ENCODE measurements at places on chromosomes 11 and 22. TPM values are rescaled to one million over a fixed set of nuclear protein-coding genes. Genes with fewer than 3 reads are reported as not detected.

GRCh38 chr22:30776476-30776875, 81.8 kb downstream of the OSBP2 start:
- no peak for DNase-seq

DNA sequence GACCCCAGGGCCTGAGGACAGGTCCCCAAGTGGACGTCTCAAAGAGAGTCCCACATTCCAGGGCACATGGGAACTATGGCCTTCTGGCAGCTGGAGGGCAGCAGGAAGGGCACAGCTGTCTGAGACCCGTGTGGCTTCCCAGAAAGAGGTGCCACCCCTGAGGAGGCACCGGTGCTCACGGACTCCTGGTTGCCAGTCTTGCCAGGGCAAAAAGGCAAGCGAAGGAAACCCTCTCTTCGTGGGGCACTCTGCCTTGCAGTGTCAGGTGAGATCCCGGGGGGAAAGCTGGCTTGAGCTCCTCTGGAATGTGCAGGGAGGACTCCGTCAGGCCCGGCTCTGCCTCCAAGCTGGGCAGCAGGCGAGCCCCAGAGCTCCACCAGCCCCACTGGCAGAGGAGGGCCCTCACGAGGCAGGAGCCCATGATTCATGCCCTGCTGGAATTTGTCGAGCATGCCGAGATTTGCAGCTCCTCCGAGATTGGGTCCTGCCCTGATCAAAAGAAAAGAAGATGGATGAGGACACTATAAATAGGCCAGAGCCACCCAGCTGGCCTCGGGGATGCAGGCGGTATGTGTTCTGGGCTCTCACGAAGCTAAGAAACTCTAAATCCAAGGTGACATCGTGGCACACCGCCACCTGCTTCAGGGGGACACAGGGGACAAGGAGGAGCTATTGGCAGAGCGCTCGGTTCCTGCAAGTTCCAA, 9.9 kb upstream of the CELSR1 start:
- DNase-seq = peak; percentile 91

- DNase-seq = no peak
These were observed 14.0 kb downstream of the IGLL1 start for GRCh38 chr22:23565915-23566704.

DNA sequence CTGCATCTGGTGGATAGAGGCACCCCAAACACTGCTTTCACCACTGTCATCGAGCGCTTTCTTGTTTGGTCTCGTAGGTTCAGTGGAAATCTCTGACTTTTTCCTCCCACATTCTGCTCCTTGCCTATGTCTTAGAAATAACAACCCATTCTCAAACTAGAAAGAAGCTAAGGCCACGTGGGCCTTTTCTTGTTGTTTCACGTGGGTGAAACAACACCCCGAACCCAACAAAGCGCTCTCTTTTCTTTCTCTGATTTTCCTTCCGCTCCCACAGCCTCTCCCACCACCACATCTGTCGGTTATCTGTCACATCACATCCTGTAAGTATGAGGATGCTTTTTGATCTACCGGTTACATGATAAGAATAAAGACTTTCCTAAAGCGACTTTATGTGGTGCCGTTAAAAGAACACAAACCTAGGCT, 77.1 kb downstream of the LINC01488 start:
- no peak for DNase-seq

DNA sequence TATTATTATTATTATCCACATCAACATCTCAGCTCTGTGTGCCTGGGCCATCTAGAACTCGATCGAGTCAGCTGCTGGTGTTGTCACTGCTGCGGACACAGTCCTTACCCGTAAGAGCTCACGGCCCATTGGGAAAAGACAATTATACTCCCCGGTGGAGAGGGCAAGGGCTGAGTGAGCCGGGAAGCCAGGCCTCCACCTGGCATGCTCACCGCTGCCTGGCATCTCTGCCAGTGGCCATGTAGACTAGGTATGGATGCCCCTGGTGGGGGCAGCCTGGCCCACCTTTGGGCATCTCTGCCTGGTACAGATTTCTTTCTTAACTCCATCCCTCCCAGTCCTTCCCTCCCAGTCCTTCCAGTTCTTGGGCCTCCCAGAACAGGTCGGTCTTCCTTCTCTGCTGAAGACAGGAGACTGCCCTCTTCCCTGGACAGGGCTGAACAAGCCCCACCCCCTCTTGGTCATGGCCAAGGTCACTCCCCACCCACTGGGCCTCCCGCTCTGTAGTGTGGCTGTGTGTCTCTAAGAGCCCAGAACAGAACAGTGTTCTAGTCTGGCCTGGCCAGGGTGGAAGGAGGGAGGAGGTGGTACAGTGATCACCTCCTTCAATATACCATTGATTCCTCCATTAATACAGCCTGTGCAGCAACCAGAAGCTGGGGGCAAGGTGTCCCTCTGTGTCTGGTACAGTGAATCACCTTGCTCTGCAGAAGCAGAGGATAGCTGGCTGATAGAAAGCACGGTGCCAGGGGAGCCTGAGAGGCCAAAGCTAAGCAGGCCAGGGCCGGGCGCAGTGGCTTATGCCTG, 57.7 kb downstream of the FLRT1 start:
- DNase-seq = no peak

DNA sequence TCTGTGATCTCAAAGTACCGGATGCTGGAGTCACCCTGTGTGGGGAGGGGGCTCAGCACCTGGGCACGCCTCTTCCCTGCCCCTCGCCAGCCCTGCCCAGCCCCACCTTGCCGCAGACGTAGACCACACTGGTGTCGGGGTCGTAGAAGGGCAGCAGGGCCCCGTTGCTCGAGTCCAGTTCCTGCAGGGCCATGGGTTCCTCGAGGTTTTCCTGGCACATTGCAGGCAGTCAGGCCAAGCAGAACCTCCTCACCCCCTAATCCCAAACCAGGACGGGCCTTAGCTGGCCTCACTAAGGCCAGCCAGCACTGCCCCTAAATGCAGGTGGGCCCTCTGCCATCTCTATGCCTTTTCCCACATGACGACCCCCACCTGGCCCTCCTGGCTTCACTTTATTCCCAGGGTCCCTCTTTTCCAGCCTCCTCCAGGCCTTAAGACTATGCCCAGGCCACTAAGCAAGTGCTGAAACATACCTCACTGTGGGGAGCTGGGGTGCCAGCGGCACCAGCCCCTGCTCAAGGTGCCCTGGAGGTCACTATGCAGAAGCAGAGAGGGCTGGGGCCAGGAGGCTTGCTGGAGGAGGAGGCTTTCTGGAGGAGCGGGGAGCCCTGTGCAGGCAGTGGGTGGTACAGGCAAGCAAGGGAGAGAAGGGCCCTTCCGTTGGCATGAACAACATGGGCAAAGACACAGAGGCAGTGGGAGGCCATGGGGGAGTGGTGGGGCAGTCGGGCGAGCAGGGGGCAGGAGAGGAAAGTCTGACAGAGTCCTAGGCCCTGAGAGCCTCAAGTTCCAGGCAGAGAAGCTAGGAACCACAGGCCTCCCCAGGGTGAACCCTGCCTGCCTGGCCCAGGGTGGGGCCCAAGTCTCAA, 2.8 kb downstream of the CORO1B start:
- DNase-seq = no peak

GRCh38 chr11:111938687-111939160, 1.6 kb downstream of the DIXDC1 start:
- DNase-seq = peak; percentile 65

DNA sequence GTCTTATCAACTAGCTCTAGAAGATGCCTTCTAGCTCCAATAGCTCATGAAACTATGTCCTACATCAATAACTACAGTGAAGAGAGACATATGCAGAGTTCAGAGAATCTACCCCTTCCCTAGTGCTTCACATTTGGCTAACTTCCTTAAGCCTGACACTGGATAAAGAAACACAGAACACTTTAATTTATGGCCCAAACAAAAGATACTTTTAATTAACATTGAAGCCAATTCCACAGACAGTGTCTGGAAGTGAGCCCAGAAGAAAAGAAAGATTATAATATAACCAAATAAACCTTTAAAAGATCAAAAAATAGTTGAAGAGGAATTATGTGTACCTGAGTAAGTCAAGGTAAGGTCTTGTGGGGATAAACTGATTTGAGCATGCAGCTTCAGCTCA, 255.2 kb downstream of the C11orf87 start:
- no peak for DNase-seq

DNA sequence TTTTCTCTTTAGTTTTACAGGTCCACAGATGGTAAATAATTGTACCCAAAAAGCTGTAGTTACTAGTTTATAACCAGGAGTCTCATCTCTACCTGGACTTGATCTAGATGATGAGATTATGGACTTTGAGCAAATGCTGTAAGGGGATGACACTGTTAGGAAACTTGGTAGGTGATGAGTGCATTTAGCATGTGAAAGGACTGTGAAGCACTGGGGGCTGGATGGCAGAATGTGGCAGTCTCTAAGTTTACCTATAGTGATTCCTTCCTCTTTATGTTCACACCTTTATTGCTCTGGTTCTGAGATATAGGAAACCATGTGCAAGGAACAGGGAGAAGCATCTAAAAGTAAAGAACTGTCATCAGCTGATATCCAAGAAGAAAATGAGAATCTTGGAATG, 230.7 kb upstream of the CHORDC1 start:
- no peak for DNase-seq

GRCh38 chr11:48900131-48900800, 83.4 kb downstream of the TRIM51G start:
- DNase-seq = no peak

GRCh38 chr11:34792814-34793258, 123.3 kb downstream of the APIP start:
- no peak for DNase-seq

DNA sequence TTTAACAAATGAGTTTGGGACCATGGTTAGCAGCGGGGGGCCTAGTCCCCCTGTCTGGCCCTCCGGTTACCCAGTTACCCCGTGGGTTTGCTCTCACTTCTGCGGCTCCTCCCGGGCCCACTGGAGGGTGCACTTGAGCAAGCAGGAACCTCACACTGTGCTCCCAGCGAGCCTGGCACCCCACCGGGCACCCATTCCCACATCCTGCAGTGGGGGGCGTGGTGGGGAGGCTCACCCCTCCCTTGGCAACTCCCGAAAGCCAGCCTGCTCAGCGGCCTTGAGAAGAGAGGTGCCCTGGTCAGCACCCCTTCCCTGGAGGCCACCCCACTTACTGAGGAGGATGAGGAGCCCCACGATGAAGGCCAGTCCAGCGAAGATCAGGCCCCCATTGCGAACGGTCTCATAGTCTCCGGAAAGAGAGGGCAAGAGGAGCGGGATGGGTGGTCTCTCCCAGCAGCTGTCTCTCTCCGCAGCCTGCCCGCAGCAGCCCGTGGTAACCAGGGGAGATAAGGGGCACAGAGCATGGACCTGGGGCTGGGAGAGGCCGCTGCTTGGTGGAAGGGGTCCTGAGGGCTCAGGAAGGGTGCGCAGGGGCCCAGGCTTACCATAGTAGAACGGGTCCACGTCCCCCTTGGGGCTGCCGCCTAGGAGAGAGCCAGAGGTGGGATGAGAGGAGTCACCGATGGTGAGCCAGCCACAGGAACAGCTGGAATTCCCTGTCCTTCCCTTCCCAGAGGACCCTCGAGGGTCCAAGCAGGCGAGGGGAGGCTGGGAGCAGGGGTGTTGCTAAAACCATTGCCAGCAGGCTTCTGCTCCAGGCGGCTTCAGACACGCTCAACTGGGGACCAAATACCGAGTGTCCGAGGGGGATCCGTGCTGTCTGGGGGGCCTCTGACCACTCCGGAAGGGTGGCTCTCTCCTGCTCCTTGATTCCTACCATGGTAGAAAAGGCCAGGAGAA, 2.2 kb downstream of the FXYD2 start:
- no peak for DNase-seq

GRCh38 chr11:35494957-35495490, 30.4 kb downstream of the PAMR1 start:
- no peak for DNase-seq

DNA sequence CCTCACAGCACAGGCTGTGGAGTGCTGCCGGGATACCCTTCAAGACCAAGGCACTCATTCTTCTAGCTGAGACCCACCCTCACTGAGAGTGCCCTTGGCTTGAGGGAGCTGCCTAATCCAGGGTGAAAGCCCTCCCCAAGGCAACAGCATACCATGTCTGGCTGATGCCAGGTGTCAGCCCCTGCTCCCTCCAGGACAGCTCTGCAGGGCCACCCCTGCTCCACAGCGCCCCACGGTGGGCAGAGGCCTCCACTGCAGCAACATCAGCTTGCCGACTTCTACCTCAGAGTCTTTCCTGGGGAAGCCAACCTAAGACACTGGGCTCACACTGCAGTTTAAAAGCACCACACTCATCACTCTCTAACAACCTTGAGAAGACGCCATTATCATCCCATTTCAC, 29.0 kb downstream of the TTLL1 start:
- no peak for DNase-seq

DNA sequence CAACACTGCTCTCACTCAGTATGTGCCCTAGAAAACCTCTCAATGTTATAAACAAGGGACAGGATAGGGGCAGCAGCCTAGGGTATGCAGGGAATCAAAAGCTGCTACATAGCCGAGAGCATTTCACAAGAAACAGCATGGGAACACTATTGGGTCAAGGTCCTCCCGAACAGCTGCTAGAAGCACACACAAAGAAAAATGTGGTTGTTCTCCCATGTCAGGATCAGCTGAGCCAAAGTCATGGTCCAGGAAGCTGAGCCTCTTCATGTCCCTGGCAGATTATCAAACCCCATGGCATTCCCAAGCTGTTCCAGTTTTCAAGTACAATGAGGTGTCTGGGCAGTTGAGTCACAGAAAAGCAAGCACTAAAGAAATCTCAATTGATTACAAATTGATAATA, 21.0 kb upstream of the GDPD4 start:
- peak; percentile 46 for DNase-seq

DNA sequence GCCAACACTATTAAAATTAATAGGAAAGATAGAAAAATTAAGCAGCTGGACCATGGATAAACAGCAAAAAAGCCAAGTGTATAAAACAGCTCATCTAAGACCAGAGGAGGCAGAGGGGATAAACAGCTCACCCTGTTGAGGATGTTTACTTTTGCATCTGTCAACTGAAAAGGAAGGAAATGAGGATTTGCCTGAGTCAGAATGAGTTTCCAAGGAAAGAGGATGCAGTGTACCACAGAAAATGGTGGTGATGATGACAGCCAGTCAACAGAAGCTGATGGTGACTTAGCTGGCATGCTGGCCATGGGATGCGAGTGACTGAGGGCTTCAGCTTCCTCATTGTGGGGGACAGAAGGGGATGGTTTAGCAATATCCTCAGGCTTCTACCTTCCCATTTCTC, 183.5 kb downstream of the KIRREL3 start:
- peak; percentile 64 for DNase-seq

- DNase-seq = no peak
These were observed 116.7 kb upstream of the NCAM1 start for GRCh38 chr11:112844517-112844916.

DNA sequence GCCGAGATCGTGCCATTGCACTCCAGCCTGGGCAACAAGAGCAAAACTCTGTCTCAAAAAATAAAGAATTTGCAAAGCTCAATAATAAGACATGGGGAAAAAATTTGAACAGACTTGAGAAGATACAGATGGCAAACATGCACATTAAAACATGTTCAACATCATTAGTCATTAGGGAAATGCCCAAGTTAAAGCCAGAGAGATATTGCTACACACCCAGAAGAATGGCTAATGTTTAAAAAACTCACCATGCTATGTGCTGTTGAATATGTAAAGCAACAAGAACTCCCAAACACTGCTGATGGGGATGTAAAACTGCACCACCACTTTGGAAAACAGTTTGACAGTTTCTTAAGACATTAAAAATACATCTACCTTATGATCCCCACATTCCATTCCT, 12.6 kb downstream of the LRRC75B start:
- DNase-seq = peak; percentile 78

- DNase-seq = no peak
These were observed 12.2 kb upstream of the SIK3 start for GRCh38 chr11:117110294-117110950.

SEPTIN3 gene
- not detected for total RNA-seq

IPO7 gene
- 141 TPM for total RNA-seq

B3GAT1 gene
- not detected for total RNA-seq

CNTN5 gene
- not detected for total RNA-seq

KCNQ1 gene
- not detected for total RNA-seq

OR52I2 gene
- total RNA-seq = not detected

INS gene
- not detected for total RNA-seq

VSIG10L2 gene
- total RNA-seq = not detected

GGTLC2 gene
- not detected for total RNA-seq
